Fibroblast of skin of left biceps (primary cell): ENCODE measurements at places on chromosomes 16 and 17.

DNA sequence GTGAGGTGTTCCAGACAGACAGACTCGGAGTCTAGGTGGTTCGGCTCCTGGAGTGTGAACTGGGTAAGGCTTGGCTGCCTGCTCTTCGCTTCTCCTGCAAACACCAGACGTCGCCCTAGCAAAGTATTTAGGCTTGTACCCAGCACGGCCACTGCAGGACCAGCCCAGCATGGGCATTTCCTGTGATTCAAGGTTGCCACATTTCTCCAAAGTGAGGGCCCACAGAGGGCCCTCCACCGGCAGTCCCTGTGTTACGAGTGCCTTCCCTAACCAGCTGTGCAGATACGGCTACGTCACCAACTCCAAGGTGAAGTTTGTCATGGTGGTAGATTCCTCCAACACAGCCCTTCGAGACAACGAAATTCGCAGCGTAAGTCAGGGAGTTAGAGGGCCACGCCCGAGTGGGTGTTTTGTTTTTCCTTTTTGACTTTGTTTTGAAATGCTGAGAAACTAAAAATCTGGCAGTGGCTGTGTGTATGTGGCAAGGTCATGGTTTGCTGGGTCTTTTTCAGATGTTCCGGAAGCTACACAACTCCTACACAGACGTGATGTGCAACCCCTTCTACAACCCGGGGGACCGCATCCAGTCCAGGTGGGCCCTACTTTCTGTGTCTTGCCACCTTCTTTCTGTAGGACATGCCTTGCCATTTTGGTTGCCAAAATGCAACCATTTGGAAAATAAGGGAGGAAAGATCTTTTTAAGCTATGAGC, 2.6 kb downstream of the TRAPPC2L start:
- no peak for DNase-seq

GRCh38 chr17:78173097-78173715, 4.8 kb downstream of the SYNGR2 start:
- no peak for DNase-seq

- no peak for DNase-seq
Observed at GRCh38 chr16:69465083-69465721, 40.8 kb downstream of the CYB5B start.

- no peak for DNase-seq
Observed at GRCh38 chr16:66574531-66574930, 4.7 kb upstream of the CMTM2 start.

GRCh38 chr16:1890708-1891050, 18.7 kb upstream of the MEIOB start:
- DNase-seq = no peak

GRCh38 chr17:5580367-5580766, 3.9 kb downstream of the NLRP1 start:
- DNase-seq = no peak

DNA sequence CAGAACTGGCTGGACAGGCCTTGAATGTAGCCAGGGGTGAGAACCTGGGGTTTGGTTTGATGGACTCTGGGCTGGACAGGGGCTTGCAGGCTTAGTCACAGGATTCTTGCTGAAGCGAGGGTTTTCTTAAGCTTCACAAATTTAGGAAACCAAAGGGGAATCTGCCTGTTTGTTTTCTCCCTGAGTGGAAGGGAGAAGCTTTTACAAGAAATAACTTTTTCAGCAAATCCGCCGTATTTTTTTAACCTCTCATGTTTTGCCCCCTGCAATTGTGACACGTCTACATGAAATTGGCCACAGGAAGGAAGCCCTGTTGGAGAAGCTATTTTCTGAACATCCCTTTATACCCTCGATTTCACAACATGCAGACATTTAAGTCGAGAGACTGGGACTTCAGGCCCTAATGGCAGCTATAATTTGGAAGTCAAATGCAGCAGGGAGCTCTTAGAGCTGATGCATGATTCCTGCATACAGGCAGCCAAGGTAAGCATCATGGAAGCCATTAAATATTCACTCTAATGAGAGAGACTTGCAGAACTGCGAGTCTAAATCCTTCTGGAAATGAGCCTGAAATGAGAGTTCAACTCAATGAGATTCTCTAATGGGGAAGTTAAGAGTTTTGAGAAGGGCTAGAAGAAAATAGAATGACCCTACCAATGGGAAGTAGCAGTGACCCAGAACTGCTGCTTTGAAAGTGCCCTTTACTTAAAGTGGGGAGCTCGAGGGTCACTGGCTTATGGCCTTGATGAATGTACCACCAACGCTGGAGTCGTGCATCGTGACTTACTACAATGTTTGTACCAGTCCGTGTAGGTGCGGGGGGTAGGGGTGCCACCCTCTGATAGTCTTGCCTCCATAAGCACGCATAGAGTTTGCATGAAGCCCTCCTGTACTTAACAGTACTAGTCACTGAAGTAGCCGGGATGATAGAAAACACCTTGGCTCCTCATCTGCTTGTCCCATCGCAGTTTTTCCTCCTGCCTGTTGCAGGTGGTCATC, 45.1 kb upstream of the IRF8 start:
- DNase-seq = no peak

GRCh38 chr16:50263060-50263909, 3.1 kb upstream of the ADCY7 start:
- no peak for DNase-seq

DNA sequence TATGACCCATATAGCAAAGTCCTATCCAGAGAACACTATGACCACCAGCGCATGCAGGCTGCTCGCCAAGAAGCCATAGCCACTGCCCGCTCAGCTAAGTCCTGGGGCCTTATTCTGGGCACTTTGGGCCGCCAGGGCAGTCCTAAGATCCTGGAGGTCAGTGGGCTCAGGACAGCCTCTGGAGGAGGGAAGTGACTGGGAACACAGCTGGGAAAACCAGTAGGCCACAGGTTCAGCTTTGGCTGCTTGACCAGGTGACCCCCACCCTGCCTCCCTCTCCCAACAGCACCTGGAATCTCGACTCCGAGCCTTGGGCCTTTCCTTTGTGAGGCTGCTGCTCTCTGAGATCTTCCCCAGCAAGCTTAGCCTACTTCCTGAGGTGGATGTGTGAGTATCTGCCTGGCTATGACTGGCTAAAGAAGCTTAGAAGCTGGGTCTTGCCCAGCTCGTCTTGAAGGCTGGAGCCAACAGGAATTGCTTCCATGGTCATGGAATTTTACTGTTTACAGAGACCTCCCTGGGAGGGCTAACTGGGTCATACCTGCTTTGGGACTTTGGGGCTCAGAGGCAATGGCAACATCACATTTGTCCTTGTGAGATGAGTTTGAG, 1.5 kb upstream of the OVCA2 start:
- no peak for DNase-seq

DNA sequence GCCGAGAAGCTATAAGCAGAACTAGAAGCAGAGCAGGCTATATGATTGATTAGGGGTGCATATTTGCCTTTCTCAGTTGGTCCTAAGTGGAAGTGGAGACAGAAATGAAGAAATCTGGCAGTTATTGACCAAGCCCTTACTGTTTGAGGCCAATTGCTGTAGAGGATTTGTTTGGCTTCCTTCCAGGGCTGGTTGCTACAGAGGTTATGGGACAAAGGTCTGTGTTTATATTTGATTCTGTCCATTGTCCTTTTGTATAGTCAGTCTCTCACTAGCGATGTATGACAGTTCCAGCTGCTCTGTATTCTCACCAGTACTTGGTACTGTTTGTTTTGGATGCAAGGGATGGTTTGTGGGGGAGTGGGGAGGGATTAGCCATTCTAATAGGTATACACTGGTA, 7.3 kb upstream of the ALOX15 start:
- DNase-seq = no peak

- DNase-seq = no peak
Observed at GRCh38 chr17:13728781-13729180, 127.1 kb upstream of the HS3ST3A1 start.

- DNase-seq = no peak
Observed at GRCh38 chr17:73071066-73071999, 21.2 kb downstream of the SLC39A11 start.

GRCh38 chr17:4951486-4951885, 567 bp downstream of the ENO3 start:
- DNase-seq = no peak

GRCh38 chr17:67696347-67696746, 21.4 kb upstream of the NOL11 start:
- no peak for DNase-seq

- DNase-seq = no peak
Observed at GRCh38 chr16:88576307-88576706, 6.1 kb downstream of the ZC3H18 start.

- DNase-seq = no peak
Observed at GRCh38 chr17:18102640-18103039, 5.9 kb upstream of the MYO15A start.

GRCh38 chr16:35506898-35507194, 2047.4 kb downstream of the TP53TG3F start:
- DNase-seq = no peak

DNA sequence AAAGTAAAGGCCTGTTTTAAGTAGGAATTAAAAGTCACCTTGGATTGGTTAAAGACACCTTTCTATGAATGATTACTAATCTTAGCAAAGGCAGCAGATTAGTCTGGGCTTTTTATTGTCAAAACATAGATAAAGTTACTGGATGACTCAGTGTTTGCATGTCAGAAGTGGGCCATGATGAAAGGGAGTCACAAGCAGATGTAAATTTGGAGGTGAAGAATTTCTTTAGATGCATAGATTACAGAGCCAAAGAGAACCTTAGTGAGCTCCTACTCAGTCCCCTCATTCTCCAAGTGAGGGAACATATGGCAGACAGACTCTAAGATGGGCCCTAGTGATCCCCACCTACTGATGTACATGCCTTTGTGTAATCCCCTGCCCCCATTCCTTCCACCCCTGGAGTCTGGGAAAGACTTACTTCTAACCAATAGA, 124.5 kb downstream of the HS3ST3A1 start:
- DNase-seq = no peak

- no peak for DNase-seq
Observed at GRCh38 chr17:50693036-50693682, 14.6 kb downstream of the ANKRD40 start.

GRCh38 chr17:72624226-72624625, 468.3 kb downstream of the SLC39A11 start:
- no peak for DNase-seq

- no peak for DNase-seq
Observed at GRCh38 chr17:49358641-49359247, 3.3 kb downstream of the ZNF652 start.

DNA sequence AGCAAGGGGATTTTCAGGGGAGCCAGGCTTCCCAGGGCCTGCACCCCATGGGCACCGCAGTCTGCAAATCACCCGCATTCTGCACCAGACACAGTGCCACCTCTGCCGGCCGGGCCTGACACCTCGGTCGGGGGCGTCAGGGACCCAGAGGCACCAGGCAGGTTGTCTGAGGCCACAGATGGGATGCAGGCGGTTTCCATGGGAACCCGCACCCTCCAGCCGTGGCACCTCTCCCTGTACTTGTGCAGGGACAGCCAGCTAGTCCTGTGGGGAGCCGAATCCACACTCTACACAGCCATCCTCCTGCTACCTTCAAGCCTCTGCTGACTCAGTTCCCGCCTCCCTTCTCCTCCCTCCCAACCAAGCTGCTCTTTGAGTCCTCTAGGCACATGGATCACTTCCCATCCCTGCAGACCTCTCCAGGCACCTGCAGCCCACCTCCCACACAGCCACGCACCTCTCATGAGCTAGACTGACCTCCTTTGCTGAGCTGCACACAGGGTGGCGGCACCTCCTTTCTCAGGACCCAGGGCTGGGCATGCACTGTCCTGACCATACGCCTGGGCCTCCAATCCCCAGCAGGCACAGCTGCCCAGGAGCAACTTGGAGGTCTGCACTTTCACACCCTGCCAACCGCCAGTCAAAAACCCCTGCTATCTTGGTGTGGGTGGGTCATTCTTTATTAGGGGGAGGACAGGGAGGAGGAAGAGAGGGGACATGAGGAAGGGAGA, 119.5 kb downstream of the C16orf78 start:
- no peak for DNase-seq

GRCh38 chr16:3974751-3975150, 94.2 kb upstream of the CREBBP start:
- DNase-seq = no peak

DNA sequence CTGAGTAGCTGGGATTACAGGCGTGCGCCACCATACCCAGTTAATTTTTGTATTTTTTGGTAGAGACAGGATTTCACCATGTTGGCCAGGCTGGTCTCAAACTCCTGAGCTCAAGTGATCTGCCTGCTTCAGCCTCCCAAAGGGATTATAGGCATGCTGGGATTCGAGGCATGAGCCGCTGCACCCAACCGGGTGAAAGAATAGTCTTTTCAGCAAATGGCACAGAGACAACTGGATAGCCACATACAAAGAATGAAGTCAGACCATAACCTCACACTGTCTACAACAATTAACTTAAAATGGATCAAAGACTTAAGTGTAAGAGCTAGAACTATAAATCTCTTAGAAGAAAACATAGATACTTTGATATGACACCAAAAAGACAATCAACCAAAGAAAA, 67.6 kb downstream of the TBC1D16 start:
- no peak for DNase-seq

DNA sequence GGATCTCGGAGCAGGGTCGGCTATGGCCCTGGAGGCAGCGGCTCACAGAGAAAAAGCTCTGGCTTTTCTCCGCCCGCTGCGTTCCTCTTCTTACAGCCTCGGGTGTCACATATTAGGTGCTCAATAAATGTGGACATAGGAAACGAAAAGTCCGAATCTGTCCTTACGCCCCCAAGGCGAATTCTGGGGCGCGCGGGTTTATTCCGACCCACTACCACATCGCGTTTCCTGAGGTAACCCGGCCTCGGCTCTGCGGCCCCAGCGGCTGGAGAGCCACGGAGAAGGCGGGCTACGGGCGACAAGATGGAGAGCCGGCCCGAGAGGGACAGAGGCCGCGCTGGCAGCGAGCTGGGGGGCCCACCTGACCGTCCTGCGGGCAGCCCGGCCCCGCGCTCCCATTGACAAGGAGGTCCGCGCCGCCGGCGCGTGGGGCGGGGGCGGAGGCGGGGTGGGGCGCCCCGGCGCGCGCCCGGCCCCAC, 573 bp upstream of the GNAO1 start:
- DNase-seq = no peak

DNA sequence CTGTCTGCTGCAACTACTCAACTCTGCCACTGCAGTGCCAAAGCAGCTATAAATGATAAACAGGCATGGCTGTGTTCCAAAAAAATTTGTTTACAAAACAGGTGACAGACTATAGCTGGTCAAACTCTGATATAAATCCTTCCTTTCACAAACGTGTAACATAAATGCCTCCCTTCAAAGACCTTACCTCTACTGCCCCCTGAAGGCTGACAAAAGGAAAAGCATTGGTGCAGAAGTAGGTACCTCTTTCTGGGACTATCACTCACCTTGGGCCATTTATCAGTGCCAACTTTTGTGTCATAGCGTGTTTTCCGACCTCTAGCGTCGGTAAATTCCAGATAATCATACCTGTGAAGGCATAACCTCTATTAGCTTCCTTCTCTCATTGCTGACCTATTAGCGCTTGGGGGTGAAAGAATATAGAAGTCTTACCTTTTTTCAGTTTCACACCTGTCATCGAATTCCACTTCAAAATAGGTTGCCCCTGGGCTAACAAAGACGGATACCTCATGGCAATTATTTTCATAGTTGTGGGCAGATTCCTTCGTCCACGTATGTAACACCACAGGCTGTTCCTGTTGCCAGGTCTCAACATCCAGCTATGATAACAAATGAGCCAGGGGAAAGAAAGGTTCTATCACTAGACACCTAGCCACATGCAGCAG, 67.9 kb downstream of the ZZEF1 start:
- no peak for DNase-seq
